NCI-H2081 (cell line): ENCODE measurements at places on chromosomes 16 and 17.

DNA sequence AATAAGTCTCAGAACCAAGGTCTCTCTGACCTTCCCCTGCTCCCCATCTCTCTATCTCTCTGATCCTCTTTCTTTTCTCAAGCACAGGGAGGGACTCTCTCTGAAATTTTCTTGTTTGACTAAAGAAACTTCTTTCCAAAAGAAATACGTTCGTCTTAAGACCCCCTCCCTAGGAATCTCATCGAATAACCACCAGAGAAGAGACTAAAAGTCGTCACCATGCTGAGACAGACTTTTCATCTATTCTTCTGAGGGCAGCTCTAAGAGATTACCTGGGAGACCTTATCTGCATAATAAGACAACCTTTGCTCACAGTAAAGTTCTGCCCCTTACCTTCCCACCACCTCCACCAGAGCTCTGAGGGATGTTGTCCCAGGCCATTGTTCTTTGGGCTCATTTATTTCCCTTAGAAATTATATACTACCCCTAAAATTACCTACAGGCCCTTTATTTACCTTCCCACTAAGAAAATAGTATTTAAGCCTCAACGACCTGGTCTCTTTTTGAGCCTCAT lies 133.7 kb upstream of the EEF2KMT start:
- DNase-seq, result no peak

- DNase-seq, result no peak
Measured at GRCh38 chr16:72072514-72073342, 9.7 kb downstream of the HPR start.

GRCh38 chr17:40378966-40379365 lies 14.4 kb upstream of the GJD3 start:
- peak; percentile 15 for DNase-seq

DNA sequence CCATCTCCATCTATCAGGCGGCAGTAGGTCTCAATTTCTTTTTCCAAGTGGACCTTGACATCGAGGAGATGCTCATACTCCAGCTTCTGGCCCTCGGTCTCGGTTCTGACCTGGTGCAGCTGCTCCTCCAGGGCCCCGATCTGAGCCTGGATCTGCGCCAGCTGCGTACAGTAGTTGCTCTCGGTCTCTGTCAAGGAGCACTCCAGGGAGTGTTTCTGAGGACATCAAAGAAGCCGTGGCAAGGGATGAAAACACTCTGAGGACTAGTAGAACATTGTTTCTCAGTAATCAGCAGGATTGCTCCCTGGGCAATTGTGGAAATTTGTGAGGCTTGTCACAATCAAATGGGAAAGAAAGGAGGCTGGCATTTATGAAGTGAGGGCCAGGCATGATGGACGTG lies 5.9 kb downstream of the KRT28 start:
- DNase-seq, result no peak

DNA sequence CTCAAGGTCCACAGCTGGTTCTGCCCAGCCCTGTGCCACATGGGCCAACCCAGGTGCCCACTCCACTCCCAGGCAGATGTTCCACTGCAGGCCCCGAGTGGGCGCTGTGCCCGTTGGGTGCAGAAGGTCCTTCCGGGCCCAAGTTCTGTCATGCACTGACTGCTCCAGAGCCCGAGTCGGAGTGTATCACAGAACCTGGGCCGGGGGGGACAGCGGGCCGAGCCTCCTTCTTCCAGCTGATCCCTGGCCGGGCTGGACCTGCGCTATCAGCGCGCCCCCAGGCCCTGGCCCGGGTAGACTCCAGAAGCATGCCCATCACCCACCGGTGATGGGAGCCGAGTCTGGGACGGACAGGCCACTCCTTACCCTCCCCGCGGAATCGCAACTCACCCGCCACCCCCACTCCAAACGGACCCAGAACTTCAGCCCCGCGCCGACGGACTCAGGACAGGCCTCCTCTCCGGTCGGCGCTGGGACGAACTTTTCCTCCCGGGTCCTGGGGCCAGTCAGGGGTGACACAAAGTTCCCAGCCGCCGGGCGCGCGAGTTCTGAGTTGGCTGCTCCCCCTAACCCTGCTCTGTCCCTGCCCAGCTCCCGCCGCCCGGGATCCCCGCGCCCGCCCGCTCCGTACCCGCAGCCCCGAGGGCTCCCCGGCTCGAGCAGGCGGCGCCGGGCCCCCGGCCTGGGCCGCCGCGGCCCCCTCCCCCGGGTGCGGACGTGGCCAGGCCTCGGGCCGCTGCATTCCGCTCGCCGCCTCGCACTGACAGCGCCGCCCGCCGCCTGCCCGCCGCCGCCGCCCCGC lies at the start of gene COPZ2:
Gene COPZ2 (minus strand): TSS at position 762 of the 802 bp plus-strand sequence. CDS start 20 bp downstream, at position 742.
- DNase-seq, result no peak

DNA sequence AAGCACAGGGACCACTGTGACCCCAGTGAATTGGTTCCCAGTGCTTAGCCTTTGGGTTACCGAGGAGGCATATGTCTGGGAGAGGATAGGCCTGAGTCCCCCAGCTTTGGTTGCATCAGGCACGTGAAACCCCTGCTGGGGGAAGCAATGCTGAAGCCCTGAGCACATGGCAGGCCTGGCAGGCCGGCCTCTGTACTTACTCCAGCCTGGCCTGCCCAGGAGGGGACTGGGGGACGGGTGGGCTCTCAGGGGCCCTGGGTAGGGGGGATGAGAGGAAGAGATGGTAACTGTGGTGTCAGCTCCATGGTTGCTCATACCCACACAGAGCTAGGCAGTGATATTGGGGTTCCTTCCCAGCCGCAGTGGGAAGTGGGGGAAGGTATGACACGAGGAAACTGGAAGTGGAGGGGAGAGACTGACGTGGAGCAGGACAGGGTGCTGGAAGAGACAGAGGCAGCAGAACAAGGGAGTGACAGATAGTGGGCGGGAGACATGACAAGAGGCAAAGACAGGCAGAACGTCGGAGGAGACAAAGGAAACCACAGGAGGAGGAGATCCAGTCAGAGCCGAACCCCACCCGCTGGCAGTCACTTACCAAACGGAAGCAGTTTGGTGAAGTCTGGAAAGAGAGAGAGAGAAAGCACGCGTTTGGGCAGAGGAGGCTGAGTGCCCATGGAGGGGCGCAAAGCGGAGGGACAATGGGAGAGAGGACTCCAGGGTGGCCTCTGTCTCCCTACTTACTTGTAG lies 9.1 kb downstream of the TMEM208 start:
- DNase-seq, result no peak

DNA sequence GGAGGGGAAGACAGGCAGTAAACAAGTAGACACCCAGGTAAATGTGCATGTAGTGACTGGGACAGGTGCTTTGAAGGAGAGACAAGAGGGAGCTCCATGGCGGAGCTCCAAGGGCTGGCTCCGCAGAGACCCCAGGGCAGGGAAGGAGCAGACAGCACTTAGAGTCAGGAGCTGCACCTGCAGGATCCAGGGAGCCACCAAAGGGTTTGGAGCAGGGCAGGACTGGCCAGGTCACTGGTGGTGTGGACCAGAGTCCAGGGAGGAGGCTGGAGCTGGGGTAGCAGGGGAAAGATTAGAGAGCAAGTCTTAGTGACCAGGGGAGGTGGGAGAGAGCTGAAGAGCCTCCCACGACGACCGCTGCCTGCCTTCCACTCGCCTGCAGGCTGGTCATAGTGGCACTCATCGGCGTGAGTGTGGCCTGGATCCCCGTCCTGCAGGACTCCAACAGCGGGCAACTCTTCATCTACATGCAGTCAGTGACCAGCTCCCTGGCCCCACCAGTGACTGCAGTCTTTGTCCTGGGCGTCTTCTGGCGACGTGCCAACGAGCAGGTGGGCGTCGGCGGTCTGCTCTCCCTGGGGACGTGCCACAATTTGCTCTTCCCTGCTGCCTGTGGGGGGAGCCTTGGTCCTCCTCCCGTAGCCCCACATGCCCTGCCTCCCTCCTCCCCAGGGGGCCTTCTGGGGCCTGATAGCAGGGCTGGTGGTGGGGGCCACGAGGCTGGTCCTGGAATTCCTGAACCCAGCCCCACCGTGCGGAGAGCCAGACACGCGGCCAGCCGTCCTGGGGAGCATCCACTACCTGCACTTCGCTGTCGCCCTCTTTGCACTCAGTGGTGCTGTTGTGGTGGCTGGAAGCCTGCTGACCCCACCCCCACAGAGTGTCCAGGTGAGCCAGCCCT lies 14.7 kb upstream of the FAM83G start:
- no peak for DNase-seq

- DNase-seq, result no peak
Measured at GRCh38 chr16:89624777-89625761, 11.6 kb downstream of the DPEP1 start.

GRCh38 chr16:58654560-58655214 lies 25.1 kb upstream of the CNOT1 start:
- no peak for DNase-seq

DNA sequence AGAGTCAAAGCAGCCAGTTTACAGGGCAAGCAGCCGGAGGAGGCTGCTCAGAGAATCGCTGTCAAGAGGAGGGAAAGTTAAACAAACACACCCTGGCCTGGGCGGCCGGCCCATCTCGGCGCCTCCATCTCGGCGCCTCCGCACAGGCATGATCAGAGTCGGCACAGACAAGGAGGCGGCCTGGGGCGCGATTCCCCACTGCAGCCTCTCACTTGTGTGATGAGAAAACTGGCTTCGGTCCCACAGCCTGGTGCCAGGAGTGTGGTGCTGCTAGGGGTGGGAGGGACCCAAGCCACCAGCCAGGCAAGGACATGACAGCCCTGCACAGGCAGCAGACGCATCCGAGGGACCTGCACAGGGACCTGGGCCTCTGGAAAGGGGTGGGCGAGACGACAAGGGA lies 17.7 kb downstream of the SLC38A10 start:
- DNase-seq, result peak; percentile 46

DNA sequence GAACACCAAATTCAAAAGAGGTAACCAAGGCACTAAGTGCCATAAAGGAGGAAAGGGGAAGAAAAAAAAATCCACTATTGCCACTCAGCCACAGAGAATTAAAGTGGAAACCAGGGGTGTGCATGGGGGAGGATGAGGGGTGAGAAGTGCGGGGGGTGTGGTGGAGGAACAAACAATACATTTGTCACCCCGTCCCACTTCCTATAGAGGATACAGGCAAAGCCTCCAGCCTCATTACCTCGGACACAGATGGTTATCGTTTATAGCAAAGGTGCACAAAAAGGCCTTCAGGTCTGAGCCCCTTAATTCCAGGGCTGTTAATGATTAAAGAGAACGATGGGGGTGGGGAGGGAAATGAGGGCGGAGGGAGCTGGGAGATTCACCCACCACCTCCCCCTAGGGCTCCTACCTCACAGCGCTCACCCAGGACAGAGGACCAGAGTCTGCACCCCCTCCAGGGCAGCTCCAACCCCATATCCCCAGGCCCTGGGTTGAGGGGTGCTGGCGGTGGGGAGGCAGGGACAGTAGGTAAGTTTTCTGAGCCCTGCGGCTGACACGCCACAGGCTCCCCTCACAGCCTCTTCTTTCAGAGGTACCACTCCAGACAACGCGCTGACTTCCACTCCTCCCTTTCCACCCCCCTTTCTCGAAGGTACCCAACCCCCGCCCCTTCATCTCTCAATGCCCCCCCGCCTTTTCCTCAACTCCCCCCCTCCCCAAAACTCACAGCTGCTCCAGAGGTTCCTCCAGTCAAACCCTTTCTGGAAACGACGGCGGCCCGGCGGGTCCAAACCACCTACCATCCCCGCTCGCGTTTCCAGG lies 470 bp downstream of the DCUN1D3 start:
- no peak for DNase-seq

DNA sequence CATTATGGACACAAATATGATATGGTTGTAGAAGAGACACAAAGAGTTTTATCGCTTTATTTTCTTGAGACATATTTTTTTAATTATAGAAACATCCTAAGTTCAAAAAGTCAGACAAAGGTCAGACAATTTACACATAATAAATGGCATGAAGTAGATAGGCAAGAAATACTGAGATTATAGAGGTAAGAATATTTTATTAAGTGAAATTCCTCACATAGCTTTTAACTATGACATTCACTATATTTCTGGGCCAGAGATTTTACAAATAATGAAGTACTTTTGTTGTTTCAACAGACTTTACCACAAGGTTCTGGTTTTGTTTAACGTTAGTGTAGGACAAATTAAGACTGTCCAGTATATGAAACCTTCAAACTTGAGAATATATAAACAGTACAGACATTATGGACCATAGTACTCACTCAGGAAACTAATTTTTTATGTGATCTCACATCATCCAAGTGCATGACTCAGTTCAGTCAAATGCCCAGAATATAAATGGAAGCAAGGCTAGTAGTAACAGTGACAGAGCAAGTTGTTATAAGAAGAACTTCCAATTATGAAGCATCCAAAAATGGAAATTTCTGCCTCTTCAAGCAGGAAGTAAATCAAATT lies 394.8 kb downstream of the KCNJ2 start:
- no peak for DNase-seq

- no peak for DNase-seq
Measured at GRCh38 chr17:32795339-32795979, 81.5 kb downstream of the MYO1D start.

- DNase-seq, result no peak
Measured at GRCh38 chr17:4641297-4642195, at the start of gene ALOX15. Gene ALOX15 (minus strand): TSS chr17:4641678. CDS start chr17:4641651, 27 bp downstream.
